ENCODE measurements at places on chromosomes 2 and 18. TPM values are rescaled to one million over a fixed set of nuclear protein-coding genes. Genes with fewer than 3 reads are reported as not detected.

Gene PLEK
- 23.4 TPM for total RNA-seq

GRCh38 chr2:37795456-37795855, 124.0 kb upstream of the CDC42EP3 start:
- no peak overlapping the region for H3K27ac ChIP-seq

DNA sequence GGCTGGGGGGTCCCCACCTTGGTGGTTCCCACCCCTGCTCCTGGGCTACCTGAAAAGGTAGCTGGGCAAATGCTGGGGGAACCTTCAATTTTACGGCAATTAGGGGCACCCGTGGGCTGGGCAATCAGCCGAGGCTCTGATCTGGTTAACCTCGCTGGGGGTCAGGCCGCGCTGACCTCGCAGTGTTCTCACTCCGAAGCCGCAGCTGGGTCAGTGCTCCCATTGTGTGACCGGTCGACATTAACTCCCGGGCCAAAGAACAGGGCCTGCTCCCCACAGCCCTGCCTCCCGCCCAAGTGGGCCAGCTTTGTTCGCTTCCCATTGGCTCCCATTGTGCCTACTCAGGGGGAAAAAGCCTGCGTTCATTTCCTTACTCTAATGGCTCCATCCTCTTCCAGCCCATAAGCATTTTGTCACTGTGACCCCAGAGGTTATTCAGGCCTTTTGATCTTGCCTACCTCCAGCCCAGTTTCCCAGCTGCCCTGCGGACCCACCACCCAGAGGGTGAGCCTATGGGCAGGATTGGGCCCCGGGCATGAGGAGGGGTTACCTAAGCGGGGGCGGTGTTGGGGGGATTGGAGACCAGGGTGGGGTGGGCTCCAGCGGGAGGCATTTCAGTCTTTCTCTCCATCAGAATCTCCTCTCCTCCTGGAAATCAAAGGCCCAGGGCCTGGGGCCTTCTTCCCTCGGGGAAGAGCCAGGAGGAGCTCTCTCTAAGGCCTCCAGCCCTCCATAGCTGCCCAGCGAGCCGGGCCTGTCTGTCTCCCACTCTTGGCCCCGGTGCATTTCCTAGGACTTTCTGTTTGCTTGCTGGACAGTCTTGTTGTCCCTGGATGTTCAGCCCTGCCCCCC, 90.1 kb downstream of the MYCN start:
- H3K27ac ChIP-seq = no peak overlapping the region
- DNase-seq = no peak
- H3K36me3 ChIP-seq = no peaks in the 10 kb centered on the region
- H3K4me1 ChIP-seq = no peaks in the 10 kb centered on the region
- no peak overlapping the region for H3K4me3 ChIP-seq

GRCh38 chr2:214575465-214575864, 164.6 kb downstream of the VWC2L start:
- H3K27ac ChIP-seq = no peak overlapping the region
- H3K4me1 ChIP-seq = peaks cover 5% of the 10 kb centered on the region

Gene GALR1
- not detected for total RNA-seq

Data from activated naive CD8-positive, alpha-beta T cell treated with anti-CD3 and anti-CD28 coated beads, Interleukin-2, amount 10 ng/mL, durations not matched to agents 7 days and 5 days (primary cell).